ENCODE measurements at places on chromosomes 3 and 15. TPM values are rescaled to one million over a fixed set of nuclear protein-coding genes. Genes with fewer than 3 reads are reported as not detected.

Gene GHSR
- not detected for total RNA-seq

Gene CHAC1
- total RNA-seq, result 8.2 TPM

Gene PLA2G4F
- not detected for total RNA-seq

Gene AP3B2
- 1.0 TPM for total RNA-seq

Gene THPO
- 0.15 TPM for total RNA-seq

Gene SEMA3G
- total RNA-seq, result 0.04 TPM

Gene CPNE9
- total RNA-seq, result 0.17 TPM

Gene TGM5
- not detected for total RNA-seq

Gene GABRR3
- not detected for total RNA-seq

Gene CALML4
- total RNA-seq, result 11.1 TPM

Gene FBN1
- total RNA-seq, result 7.4 TPM

Gene SLC12A1
- total RNA-seq, result not detected

Gene DNAH1
- total RNA-seq, result 0.81 TPM

Gene APOD
- 0.86 TPM for total RNA-seq

Gene GOLGA6L7
- total RNA-seq, result not detected

Gene CDHR4
- total RNA-seq, result 0.22 TPM

Gene ANAPC13
- total RNA-seq, result 49.1 TPM

Gene PPP1R14D
- 0.33 TPM for total RNA-seq

Gene FGF7
- total RNA-seq, result not detected

Data from A549 treated with Mapracorat at 1 μM for 4 hours (cell line).